ENCODE measurements at places on chromosomes 1 and 21.
A peak's percentile ranks its signal among the peaks of the same experiment; 100 is the strongest.

GRCh38 chr1:179661018-179661417, 69.4 kb downstream of the TDRD5 start:
- DNase-seq, result no peak

GRCh38 chr1:202210385-202210784, 16.8 kb downstream of the LGR6 start:
- peak; percentile 99 for DNase-seq

DNA sequence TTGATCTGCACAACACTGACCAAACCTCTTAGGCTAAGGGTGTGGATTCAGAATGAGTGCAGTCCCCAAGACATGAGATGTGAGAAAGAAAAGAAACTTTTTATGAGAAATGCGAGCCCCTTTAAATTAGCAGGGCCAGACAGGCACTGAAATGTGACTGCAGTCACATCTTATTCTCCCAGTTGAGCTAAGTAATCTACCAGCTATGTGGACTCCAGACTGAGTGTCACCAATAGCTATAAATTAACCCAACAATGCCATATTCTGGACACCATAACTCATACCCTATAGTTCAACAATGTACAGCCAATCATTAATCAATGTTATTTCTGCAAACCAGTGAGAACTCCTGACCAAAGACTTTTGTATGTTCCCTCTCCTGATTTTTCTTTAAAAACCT, 153.2 kb downstream of the COQ8A start:
- no peak for DNase-seq

DNA sequence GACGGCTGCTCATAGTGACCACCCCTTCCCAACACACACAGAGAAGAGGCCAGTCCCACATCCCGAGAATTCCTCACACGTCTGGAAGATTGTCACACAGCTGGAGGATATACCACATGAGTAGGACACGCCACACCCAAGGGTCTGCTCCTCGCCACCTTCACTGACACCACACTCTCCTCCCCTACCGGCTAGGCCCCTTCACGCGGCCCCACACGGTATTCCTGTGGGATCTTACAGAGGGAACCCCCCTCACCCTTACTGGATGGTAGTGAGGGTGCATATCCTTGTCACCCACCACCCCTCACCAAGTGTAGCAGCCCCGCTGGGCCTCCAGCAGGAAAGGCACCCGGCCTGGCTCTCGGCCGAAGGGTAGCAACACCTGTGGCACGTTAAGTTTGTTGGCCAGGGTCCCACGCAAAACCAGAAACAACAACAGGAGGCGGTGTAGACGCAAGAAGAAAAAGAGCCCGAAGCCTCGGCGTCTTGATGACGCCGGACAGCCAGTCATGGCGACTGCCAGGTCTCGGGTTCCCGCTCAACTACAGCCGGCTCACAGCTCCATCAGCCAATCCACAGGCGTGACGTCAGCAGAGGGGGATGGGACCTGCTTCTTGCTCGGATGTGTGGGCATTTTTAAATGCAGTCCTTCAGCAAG, at the start of gene NUP210L:
TSS of gene NUP210L (minus strand) at position 540 of the 658 bp plus-strand sequence.
- DNase-seq, result no peak

- DNase-seq, result no peak
These were observed 124.6 kb downstream of the PEX14 start for GRCh38 chr1:10599194-10599861.

DNA sequence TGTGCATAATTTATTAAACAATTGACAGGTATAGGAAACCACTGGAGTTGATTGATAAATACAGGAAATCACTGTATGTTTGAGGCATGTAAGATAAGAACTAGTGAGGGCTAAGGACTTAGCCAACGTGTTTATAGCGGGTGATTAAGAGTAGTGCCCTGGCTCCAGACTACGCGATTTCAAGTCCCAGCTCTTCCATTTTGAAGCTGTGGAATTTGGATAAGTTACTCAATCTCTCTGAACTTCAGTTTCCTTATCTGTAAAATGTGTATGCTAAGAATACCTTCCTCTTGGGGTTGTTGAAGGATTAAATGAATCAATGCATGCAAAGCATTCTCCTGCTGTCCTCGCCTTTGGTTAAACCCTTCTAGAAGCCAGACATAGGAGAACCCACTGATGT, 143.3 kb upstream of the GJB5 start:
- DNase-seq, result no peak
